IPS DF 19.7 (cell line): ENCODE measurements at places on chromosomes 11 and 22.

- DNase-seq = no peak
These were observed 130.9 kb upstream of the BLID start for GRCh38 chr11:122246874-122247273.

DNA sequence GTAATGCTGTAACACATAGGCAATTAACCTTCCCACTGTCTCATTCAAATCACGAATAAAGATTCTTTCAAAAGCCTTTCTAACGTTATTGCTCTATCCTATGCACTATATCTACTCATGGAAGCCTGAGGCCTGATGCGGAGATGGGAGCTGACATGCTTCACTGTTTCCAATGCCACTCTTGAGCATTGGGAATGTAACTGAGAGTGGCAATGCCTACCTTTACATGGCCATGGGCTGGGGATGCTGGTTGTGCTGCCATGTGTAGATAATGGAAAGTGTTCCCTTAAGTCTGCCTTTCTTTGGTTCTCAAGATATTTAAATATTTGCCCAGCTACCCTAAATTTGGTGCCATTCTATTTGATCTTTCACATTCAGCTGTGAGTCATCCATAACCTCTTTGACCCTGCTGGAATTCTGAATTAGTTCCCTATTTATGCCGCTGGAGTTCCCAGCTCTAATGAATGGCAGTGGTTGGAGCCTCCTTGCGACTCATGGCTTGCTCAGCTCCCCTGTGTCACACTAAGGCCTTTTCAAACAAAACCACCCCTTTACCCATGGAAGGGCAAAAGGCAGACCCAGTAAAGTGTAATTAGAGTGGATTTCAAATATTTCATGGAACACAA lies 21.4 kb upstream of the DKK3 start:
- no peak for DNase-seq

DNA sequence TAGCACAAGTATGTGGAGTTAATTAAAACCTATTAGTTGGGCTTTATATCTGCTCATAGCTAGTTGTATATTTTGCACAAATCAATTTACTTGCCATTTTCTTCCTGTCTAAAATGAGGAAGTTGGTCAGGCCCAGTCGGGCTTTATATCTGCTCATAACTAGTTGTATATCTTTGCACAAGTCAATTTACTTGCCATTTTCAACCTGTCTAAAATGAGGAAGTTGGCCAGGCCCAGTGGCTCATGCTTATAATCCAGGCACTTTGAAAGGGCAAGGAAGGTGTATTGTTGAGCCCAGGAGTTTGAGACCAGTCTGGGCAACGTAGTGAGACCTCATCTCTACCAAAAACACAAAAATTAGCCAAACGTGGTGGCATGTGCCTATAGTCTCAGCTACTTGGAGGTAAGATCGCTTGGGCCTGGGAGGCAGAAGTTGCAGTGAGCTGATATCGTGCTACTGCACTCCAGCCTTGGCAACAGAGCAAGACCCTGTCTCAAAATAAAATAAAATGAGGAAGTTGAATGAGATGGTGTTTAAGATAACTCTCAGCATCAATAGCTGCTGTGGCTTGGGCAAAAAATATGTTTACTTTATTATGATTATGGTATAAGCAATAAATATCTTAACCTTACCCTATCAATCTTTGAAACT lies 1558.6 kb upstream of the RAG2 start:
- no peak for DNase-seq

DNA sequence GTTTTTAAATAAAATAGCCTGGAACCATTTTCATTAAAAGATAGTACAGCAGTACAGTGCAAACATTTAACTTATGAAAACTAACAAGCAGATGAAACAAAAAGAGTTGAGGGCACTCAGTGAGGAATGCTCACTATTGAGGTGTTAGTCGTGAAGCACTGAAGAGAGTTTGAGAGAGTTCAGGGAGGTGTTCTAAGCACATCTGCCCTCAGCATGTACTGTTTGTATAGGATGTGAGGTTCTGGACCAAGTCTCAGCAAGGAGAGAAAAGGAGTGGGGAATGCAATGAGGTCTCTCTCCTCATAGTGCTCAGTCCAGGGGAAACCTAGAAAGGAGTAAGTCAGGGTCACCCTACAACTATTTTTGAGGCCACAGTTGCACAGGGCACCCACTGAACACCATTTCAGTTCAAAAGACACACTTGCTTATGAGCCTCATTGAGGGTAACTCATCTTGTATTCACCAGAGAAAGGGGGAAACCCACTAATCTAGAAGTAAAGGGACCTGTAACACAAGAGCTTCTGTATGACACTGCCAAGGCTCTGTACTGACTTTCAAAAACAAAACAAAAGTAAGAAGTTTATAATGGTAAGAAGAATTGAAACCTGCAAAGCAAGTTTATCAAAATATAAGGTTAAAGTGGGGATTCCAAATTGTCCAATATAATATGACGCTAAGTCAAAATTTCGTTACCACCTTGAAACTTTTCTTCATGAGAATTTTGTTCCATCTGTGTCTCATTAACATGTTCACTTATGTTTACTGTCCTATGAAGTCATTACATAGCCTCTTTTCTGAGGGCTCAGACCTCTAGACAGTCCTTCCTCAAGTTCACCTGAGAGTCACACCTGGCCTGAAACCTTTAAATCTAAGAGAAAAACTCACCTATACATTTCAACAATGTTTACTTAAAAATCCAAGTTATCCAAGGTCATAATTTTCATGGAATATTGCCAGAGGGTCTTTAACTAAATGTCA lies 275.3 kb downstream of the ETS1 start:
- DNase-seq = no peak

DNA sequence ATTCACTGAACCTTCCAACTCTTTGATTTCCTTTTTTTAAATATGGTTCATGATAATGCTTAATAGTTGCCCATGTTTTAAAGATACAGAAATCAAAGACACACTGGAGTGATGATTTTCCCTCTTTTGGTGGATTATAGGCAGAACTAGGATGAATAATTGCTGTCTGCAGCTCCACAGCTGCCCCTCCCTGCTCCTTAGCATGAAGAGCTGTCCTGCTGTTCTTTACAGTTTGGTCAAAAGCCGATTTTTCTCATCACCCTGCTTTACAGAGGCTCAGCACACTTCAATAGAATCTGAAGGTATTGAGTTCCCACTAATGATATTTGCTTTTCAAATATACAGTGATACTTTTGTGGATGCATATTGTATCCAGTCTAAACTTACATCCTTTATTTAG lies 202.6 kb downstream of the AASDHPPT start:
- no peak for DNase-seq

GRCh38 chr22:49650336-49651241 lies 177.1 kb downstream of the BRD1 start:
- no peak for DNase-seq

- DNase-seq = no peak
These were observed 774 bp upstream of the E2F8 start for GRCh38 chr11:19241260-19242178.

DNA sequence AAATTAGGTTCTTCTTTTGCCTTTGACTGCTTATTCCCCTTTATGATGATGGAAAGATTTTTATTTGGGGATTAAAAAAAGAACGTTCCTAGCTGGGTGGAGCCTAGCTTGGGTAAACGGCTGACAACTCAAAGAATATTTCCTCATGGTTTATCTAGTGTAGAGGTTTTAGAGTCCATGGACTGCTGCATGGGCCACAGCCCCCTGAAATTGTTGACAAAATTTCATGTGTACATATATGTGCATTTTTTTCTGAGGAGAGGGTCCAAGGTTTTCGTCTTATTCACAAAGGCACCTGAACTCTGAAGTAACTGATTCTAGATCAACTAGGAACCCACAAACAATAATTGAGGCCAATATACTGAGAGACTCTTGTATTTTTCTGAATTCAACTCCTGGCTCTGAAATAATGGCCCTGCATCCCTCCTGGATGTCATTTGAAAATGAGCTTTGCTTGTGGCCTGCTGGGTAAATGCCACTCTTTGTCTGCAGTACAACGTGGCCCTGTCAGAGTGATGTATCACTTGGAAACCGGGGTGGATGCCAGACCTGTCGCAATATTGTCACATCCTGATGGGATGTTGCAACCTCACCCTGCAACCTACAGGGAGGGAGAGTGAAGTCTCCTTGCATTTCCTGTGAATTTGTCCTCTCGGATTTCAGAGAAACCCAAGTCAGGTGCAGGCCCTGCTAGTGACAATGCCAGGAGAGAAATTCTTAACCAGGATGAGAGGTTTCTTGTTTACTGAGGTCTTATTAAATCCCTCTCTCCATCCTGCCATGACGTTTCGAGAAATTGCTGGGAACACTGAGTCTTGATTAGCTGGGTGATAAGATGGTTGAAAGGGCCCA lies 33.8 kb downstream of the EHF start:
- no peak for DNase-seq

- DNase-seq = no peak
These were observed 618.7 kb upstream of the CADM1 start for GRCh38 chr11:116122697-116123472.

DNA sequence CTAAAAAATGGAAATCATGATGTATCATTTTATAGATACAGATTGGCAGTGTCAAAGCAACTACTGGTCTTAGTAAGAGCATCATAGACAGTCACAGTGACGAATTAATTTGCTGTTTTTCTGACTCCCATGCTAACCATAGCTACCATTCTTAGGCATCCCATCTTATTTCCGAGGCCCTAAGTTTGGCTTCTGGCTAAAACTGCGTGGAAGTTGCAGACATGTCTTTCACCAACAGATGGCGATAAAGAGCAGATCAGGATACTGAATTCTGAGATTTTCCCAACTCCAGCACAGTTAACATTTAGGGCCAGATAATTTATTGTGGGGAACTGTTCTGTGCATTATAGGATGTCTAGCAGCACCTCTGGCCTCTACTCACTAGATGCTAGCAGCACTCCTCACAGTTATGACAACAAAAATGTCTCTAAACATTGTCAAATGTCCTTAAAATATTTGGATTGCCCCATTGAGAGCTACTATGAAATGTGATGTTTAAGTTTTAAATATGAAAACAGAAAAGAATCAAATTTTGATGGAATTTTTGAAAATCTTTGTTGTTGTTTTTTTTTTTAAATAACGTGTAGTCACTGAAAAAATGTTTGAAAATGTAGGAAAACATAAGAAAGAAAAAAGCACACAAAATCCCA lies 16.3 kb downstream of the OR2AG2 start:
- no peak for DNase-seq

- DNase-seq = no peak
These were observed 64.6 kb downstream of the CTTN start for GRCh38 chr11:70462818-70463477.

- no peak for DNase-seq
These were observed 3.0 kb upstream of the RFPL3 start for GRCh38 chr22:32354360-32355351.

DNA sequence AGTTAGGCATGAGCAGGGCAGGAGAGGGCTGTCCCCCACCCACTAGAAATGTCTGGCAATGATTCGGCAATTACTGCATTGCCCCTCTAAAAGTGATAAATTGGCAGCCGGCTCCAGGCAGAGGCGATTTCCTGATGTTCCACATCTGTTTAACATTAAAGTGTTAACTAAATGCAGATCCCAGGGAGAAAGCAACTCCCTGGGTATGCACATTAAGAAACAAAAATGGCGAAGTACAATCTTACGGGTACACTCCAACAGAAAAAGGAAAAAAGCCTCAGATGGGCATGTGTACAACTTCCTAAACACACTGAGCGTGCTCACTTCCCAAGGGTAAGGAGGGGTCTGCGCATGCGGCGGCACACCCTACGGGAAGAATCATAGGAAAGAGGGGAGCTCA lies 314.4 kb downstream of the CASP12 start:
- DNase-seq = no peak

DNA sequence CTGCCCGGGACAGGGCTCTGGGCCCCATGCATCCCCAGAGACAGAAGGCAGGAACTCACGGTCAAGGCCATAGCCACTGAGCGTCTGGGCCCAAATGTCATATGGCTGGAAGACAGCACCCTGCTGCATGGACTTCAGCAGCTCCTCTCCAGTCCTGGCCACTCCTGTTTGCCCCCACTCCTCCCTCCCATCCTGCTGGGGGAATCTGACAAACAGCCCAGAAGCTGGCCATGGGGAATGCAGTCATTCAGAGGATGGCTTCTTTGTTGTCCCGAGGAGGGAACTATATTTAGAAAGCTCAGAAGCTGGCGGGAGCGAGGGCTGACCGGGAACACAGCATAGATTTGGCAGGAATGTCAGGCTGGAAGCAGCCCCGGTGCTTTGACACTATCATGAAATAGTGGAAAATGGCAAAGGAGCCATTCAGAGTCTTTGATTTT lies 35.0 kb downstream of the DKK3 start:
- DNase-seq = no peak

DNA sequence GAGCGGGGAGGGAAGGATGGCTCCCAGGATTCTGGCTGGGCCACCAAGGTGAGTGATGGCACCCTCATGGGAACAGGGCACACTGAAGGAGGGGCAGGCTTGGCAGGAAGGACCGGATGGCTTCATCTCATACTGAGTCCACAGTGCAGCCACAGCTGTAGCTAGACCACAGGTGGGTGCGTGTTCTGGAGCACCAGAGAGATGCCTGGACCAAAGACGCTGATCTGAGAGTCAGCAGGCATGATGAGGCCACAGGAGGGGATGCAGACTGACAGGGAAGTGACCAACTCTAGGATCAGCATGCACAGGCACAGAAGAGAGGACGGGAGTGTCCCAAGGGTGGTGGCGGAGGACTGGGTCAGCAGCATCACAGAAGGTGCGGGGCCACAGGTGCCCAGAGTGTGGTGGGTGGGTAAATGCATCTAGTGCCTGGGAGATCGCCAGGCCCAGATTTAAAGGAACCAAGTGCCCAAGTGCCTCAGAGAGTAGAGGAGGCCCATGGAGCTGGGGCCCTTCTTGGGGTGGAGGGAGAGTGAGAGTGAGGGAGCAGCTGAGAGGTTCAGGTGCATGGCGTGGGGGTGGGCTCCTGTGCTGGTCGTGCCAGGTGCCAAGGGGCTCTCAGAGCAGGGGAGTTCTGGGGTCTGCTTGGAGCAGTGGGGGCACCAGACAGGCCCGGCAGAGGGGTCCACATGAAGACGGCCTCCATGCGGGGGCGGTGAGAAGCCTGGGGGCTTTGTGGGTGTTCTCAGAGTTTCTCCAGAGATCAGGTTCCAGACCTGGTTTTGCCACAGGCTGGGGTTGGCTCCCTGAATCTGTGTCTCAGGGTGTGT lies 113.7 kb downstream of the CEP164 start:
- no peak for DNase-seq

GRCh38 chr11:108221371-108221770 lies 1.1 kb downstream of the NPAT start:
- no peak for DNase-seq

DNA sequence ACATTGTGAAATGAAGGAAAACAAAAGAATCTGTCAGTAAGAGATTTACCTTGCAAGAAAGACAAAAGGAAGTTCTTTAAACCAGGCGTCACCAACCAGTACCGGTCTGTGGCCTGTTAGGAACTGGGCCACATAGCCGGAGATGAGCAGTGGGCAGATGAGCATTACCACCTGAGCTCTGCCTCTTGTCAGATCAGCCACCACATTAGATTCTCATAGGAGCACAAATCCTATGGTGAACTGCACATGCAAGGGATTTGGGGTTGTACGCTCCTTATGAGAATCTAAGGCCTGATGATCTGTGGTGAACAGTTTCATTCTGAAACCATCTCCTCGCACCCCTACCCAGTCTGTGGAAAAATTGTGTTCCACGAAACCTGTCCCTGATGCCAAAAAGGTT lies 108.2 kb downstream of the CYP2R1 start:
- no peak for DNase-seq

GRCh38 chr11:9747229-9747628 lies 83.4 kb downstream of the SWAP70 start:
- no peak for DNase-seq
